ENCODE measurements at places on chromosomes 5 and 9. TPM values are rescaled to one million over a fixed set of nuclear protein-coding genes. Genes with fewer than 3 reads are reported as not detected.

Gene MELK
- 37.2 TPM for total RNA-seq

GRCh38 chr5:10808347-10809226 lies 47.6 kb upstream of the DAP start:
- no peak for ATAC-seq

DNA sequence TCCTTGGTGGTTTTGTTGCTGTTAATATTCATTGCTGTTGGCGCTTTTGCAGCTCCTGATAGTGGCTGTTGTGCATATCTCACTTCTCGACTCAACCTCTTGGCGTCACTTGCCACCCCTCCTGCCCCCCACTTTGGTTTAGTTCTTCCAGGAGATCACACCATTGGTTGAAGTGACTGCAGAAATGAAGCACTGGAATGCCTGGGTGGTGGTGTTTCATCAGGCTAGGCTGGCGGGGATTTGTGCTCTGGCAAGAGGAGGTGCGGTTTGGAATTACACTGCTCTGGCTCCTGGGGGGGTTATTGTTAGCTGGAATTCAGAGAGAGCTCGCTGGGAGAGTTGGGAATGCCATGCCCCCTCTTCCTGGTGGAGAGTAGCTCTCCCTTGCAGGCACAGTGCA lies 11.5 kb downstream of the PRRC2B start:
- no peak for ATAC-seq

- no peak for ATAC-seq
Observed at GRCh38 chr5:142777099-142777498, 6.9 kb downstream of the ARHGAP26 start.

- ATAC-seq, result no peak
Observed at GRCh38 chr9:78038620-78039300, 7.1 kb upstream of the GNAQ start.
